Stimulated activated CD8-positive, alpha-beta memory T cell treated with anti-CD3 and anti-CD28 coated beads, Interleukin-4, amount 100 ng/mL, for 48 hours (primary cell): ENCODE measurements at places on chromosomes 7 and 10.

- DNase-seq, result no peak
Observed at GRCh38 chr7:150797661-150798060, 2.5 kb downstream of the TMEM176B start.

DNA sequence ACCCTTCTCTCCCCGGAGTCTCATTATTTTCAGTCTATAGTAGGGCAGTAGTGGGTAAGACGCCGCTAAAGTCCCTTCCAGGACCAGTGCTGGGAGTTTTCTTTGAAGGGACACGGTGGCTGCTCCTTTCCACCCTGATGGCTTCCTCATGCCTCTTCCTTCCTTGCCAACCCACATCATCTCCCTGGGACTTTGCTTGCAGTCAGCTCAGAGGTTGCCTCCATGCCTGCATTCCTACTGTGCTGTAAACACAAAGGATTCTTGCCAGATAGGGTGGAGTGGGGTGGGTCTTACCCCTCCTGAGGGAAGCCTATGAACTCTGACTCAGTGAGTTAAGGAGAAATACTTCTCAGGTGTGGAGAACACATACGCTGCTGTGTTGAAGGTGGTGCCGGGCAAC is 59.9 kb upstream of the IGFBP3 start:
- DNase-seq, result no peak

DNA sequence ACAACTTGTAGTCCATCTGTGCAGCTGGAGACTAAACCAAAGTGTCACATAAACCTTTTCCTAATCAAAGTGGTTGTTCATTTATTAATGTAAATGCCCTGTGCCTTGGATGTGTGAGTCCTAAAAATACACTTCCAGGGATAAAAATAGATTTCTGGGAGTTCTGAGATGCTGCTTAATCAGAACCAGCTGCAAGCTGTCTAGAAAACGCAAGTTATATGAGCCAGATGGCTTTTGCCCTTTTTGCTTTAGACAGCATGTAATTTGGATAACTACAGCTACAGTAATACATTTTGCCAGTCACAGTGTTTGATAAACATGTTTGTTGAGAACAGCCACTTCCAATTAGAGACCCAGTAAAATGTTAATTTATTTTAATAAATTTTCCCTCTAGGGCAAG is 185.1 kb upstream of the PRPS1L1 start:
- no peak for DNase-seq

DNA sequence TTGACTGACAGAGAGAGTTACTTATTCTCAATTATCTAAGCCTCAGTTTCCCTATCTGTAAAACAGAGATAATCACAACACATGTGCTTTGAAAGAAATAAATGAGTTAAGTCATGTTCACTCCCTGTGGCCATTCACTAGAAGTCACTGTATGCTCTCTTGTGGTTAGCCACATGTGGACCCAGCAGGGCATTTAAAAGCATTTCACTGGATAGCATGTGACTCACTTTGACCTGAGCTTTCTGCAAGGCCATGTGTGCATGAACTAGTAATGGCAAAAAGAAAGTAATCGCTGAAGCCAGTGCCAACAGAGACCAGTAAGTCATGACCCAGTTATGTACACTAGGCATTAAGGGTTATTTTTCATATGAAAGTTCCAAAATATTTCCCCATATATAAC is 557.0 kb upstream of the IGFBP3 start:
- no peak for DNase-seq

DNA sequence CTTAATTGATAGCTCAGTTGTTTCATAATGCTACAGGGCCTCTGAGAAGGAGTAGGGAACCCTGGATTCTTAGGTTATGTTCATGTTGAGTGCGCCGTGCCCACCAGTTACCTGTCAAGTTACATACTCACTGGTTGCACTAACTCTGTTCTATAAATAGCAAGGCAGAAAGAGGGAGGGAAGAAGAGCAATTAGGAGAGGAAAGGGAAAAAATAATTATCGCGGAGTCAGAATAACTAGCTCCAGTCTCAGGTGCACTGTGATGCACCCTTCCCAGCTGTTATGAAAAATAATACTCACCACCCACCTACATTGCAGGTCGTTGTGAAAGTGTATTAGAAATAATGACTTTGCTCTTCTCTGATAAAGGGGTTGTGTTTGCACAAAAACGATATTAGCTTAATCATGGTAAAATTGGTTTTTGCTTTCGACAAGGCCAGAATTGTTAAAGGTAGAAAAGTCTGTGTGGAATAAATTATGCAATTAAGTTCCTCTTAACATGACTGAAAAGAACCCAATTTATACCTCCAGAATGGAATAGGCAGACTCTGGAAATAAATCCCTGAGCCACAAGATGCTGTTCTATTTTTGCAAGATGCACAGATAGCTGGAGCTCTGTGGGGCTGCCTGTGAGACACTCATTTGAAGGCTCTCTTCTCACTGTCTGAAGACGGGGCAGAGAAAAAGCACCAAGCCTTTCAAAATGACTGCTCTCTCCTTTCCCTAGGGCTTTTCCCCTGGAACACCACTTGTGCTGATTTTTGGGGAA is 137.6 kb upstream of the PITRM1 start:
- no peak for DNase-seq

DNA sequence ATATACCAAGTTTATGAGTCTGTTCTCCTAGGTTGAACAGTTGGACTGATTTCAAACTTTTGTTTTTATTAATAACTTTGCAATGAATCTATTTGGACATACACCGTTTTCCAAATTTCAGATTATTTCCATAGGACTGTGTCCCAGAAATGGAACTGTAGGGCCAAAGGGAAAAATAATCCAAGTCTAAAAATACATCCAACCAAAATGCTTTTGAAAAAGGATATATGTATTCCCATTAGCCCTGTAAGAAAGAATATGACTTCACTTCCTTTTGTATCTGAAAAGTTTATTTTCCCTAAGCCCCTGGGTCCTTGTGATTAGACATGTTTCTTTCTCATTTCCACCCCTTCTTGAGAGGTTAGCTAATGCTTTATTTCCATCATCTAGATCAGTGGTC is 434.2 kb upstream of the MKI67 start:
- no peak for DNase-seq

- no peak for DNase-seq
Observed at GRCh38 chr10:103452506-103453230, 498 bp upstream of the CALHM2 start.

DNA sequence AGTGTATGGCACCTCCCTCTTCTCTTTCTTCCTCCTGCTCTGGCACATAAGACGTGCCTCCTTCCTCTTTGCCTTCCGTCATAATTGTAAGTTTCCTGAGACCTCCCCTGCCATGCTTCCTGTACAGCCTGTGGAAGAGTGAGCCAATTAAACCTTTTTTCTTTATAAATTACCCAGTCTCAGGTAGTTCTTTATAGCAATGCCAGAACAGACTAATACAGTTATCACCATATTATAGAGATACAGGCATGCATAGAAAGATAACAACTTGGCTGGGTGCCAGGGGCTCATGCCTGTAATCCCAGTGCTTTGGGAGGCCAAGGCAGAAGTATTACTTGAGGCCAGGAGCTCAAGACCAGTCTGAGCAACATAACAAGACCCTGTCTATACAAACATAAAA is 53.2 kb downstream of the GCC1 start:
- no peak for DNase-seq

DNA sequence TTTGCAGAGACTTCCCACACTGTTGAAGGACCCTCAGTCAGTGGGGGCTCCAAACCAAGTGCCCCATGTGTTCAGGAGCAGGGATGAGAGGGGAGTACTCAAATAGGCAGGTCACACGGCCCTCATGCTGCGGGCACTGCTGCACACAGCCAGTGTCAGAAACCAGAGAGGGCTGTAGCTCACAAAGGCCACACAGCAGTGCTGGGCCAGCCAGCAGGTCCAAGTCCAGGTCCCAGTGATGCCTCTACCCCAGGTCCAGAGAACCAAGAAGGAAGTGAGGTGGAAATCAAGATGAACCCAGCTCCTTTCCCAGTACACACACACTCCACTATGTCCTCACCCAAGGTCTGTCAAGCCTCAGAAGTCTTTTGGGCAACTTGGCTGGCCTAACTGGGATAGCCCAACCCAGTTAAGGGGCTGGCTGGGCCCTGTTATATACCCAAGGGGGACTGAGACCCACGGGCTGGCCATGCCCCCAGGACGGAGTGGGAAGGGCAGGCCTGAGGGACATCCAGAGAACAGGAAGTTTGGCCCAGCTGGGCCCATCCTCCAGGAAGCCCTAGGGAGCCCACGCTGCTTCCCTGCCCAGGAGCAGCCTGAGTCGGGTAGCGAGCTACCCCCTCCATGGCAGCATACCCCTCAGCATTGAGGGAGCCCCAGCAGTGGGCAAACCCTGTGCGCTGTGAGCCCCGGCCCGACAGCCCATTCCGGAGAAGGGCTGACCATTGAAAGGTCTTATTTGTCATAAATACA is 24.3 kb downstream of the GRID1 start:
- DNase-seq, result no peak

DNA sequence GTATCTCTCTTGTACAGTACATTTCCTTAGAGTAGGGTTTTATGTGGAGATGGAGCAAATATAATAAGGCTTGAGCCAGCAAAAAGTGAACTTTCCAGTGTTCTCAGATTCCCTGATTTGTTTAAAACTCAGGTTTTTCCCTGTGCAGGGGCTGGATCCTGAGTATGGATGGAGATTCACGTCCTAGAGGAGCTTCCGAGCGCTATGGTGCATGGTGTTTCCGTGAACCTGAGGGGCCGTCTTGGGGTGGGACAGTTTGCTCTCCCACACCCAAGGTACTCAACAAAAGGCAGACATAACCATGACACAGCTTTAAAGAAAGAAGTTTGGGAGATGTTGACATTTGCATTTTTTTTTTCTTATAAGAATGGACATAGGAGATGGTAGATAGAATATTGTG is 122.5 kb downstream of the SEC23IP start:
- DNase-seq, result no peak

- no peak for DNase-seq
Observed at GRCh38 chr7:36021917-36022550, 131.0 kb upstream of the EEPD1 start.

DNA sequence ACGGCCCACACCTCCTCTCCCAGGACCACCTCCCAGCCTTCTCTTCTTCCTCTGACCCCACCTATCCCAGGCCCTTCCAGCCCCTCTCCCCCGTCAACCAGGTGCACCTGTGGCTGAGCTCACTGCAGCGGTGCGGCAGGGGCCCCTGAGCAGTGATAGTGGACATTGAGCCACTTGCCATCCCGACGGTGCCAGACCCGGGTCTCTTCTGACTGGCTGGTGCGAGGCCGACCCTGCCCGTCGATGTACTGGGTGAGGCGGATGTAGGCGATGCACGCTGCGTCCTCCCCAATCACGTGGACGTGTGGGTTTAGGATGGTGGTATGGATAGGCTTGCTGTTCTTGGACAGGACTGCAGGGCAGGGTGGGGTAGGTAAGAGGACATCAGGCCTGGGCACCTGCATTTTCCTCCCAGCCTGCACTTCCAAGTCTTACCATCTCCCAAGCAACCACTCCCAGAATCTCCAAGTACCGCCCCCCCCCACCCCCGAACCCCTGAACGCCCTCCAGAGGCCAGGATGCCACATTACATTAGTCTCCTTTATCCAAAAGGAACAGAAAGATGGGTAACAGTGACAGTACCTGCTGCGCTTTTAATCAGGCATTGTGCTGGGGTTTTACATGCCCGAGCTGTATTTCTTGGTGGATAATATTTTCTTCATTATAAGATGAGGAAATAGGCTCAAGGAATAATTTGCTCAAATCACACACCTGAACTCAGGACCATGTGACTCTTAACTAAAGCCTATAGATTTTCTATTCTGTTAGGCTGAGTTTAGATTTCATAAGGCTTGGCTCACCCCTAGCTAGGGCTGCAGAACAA is 3.7 kb upstream of the NDST2 start:
- DNase-seq, result no peak

- no peak for DNase-seq
Observed at GRCh38 chr7:36262309-36263094, 109.4 kb downstream of the EEPD1 start.

DNA sequence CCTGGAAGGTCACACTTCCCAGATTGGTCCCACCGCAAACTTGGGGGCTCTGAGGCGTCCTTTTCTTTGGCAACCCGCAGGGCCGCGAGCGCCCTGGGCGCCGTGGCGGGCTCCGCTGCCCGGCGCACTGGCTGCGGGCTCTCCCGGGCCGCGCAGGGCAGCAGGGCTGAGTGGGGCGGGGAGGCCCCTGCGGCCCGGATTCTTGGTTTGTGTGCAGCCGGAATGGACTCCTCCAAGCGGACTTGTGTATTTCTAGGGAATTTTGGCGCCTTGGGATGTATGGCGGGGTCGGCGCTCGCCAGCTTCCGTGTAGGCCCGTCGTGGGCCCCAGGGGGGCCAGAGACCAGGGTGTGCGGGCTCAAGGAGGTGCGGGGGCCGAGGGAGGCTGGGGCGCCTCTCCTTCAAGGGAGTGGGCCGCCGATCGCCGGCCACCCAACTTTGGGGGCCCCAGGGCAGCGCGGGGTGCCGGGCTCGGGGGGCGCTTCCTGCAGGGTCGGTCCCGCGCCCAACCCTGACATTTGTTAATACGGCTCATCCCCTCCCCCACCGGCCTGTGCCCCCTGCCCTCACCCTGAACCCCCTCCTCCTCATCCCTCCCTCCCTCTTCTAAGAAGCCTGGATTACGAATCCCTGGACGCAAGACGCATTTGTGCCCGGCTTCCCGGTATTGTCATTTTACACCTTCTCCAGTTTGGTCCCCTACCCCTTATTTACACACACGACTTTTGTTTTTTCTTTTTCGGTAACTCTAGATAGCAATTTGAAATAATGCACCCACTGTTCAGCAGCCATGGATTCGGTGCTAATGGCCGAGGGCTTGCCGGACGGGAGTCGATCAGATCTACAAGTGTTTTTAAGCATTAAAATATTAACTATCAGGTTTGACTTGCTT is 2.5 kb downstream of the TCF7L2 start:
- no peak for DNase-seq

GRCh38 chr7:111633878-111634277 is 71.6 kb upstream of the IMMP2L start:
- no peak for DNase-seq

GRCh38 chr10:72315611-72316385 is 38.9 kb downstream of the DNAJB12 start:
- no peak for DNase-seq

DNA sequence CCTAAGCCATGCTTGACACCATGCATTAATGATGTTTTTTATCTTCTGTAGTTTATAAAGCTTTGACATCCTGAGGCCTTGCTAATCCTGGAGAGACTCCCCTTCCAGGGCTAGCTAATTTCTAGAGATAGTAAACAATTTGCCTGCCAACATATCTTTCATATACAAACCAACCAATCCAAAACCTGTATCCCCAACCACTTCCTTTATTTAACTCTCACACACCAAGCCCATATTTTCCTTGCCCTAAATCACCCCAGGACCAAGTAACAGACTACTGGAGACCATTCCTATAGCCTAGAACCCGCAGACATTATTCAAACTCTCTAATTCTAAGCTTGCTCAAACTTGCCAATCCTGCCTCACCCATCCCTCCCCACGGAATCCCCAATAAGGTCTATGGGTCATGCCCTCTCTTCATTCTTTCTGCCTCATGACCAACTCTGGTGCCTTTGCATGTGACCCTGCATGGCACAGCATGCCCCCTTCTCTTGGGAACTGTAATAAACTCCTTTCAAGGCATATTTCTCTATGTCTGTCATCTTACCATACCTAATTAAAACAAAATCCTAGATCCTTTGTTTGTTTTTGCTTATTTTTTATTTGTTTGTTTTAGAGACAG is 116.6 kb upstream of the CACUL1 start:
- no peak for DNase-seq

- no peak for DNase-seq
Observed at GRCh38 chr10:106942035-106942662, 222.4 kb downstream of the SORCS1 start.

- no peak for DNase-seq
Observed at GRCh38 chr7:15947754-15948153, 261.3 kb upstream of the MEOX2 start.

GRCh38 chr7:88826222-88826621 is 30.7 kb upstream of the TEX47 start:
- DNase-seq, result no peak

- DNase-seq, result no peak
Observed at GRCh38 chr7:36207451-36208291, 54.6 kb downstream of the EEPD1 start.
